ENCODE measurements at places on chromosomes 5 and 9.

DNA sequence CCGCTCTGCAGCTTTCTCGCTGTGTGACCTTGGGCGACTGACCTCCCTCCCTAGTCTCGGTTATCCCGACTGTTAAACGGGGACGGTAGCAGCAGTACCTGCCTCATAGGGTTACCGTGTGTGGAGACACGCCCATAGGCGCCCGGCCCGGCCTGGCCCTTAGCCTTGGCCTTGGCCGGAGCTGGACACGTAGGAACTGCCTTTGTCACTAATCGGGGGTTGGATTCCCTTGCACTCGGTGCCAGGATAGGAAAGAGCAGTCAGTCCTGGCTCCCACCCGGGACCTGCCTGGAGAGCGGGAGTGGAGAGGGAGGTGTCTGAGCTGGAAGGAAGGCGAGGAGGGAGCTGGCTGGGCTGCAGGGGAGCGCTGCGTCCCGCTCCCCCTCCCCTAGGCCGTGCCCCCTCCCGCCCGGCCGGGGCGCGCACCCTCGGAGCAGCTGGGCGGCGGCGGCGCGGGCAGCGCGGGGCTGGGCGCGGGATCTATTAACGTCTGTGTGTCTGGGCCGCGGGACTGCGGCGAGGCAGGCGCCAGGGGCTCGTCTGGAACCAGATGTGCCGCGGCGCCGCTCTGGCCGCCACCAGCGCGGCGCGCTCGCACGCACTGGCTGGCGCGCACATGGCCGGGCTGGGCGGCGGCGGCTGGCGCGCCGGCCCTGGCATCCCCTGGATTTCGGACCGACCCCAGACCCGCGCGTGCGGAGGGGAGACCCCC is 31.7 kb downstream of the PRRX2 start:
- DNase-seq = no peak

DNA sequence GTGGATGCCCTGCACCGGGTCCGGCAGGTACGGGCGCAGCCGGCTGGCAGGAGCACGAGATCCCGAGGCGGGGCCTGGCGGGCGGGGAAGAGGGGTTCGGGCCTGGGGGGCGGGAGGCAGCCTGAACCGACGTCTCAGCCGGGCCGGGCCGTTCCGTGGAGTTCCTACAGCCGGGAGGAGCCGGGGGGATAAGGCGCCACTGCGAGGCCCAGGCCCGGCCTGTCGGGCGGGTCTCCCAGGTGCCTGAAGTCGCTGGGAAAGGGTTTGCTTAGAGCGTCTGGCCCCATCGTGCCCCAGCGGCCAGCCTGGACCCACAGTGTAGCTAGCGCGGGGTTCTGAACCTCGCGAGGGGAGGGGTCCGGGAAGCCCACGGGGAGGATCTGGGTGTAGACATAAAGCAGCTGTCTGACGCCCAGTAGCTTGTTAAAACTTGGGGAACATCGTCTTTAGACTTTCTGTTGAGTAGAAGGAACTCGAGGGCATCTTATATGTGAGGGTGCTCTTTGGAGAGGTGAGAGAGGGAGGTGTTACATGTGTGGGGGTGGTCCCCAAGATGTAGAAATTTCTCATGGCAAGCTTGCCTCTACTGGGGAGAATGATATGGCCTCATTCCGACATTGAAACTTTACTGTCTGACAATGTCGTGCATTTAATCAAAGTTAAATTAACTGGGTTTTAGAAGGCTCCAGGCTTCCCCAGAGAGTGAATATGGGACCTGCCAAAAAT is 524 bp downstream of the FUBP3 start:
- no peak for DNase-seq

GRCh38 chr5:84585218-84585617 is 200.5 kb upstream of the EDIL3 start:
- no peak for DNase-seq

GRCh38 chr5:154117930-154118329 is 72.6 kb upstream of the GALNT10 start:
- no peak for DNase-seq
